ENCODE measurements at places on chromosomes 6 and 20. TPM values are rescaled to one million over a fixed set of nuclear protein-coding genes. Genes with fewer than 3 reads are reported as not detected.

Gene SNAP91
- total RNA-seq: not detected

Gene GPR6
- not detected for total RNA-seq

Gene CD93
- total RNA-seq: 47.8 TPM

Gene HRH3
- total RNA-seq: not detected

Gene BANF2
- not detected for total RNA-seq

Gene BHLHE23
- total RNA-seq: not detected

Gene ADGB
- total RNA-seq: not detected

Gene LYRM4
- total RNA-seq: 25.8 TPM

Gene GSTA1
- total RNA-seq: not detected

Gene TDRD6
- total RNA-seq: 0.51 TPM

Gene EEF1A2
- total RNA-seq: not detected

Gene ERVFRD-1
- total RNA-seq: 0.17 TPM

Gene CST4
- total RNA-seq: not detected

Gene EDN3
- not detected for total RNA-seq

Gene NAPB
- 14.4 TPM for total RNA-seq

Gene MOCS1
- 55.8 TPM for total RNA-seq

Gene C20orf144
- total RNA-seq: not detected

Gene RIPOR3
- total RNA-seq: 36.5 TPM

Gene WFDC10B
- total RNA-seq: not detected

Gene GATA5
- not detected for total RNA-seq

Gene GNAS-AS1
- 0.34 TPM for total RNA-seq

Gene TMEM63B
- 11.9 TPM for total RNA-seq

Gene TFAP2A
- total RNA-seq: 0.16 TPM

Gene FNDC1
- 2.3 TPM for total RNA-seq

Gene ENPP5
- 0.38 TPM for total RNA-seq

Gene RIPPLY2
- not detected for total RNA-seq

Gene STX11
- total RNA-seq: 103 TPM

Gene DNMT3B
- total RNA-seq: 0.85 TPM

Gene TBC1D7
- total RNA-seq: 10.2 TPM

Gene NR2E1
- total RNA-seq: not detected

Gene AGER
- total RNA-seq: 5.5 TPM

Gene OXT
- total RNA-seq: 3.5 TPM

Gene TRIM40
- not detected for total RNA-seq

Gene PPP1R14C
- not detected for total RNA-seq

Gene TNFRSF6B
- 3.9 TPM for total RNA-seq

Gene ARMC12
- 1.7 TPM for total RNA-seq

Gene DZANK1
- total RNA-seq: 2.2 TPM

Gene PDE7B
- 11.1 TPM for total RNA-seq

Gene PDYN
- not detected for total RNA-seq

Gene NRN1
- total RNA-seq: 27.0 TPM

Gene BMP5
- total RNA-seq: not detected

Gene TCP11
- total RNA-seq: not detected

Gene MAP3K5
- 35.2 TPM for total RNA-seq

Gene TJAP1
- total RNA-seq: 13.4 TPM

Gene CALHM4
- not detected for total RNA-seq

Gene OPRL1
- total RNA-seq: 0.65 TPM

Gene CST2
- total RNA-seq: not detected

Gene TSHZ2
- total RNA-seq: 40.1 TPM

Gene GPR63
- total RNA-seq: 0.22 TPM

Gene VARS1
- total RNA-seq: 37.5 TPM

Gene PHACTR2
- total RNA-seq: 45.1 TPM

Gene SIGLEC1
- 39.0 TPM for total RNA-seq

Gene TBC1D22B
- 5.5 TPM for total RNA-seq

Gene ACTL10
- 0.51 TPM for total RNA-seq

Gene BLCAP
- 101 TPM for total RNA-seq

Gene CYB5R4
- total RNA-seq: 9.7 TPM

Gene MTHFD1L
- 7.8 TPM for total RNA-seq

Gene KIF6
- total RNA-seq: under 0.01 TPM

Measured in subcutaneous adipose tissue (tissue), 4 donors.